ENCODE measurements at places on chromosomes 2 and 18. TPM values are rescaled to one million over a fixed set of nuclear protein-coding genes. Genes with fewer than 3 reads are reported as not detected.

GRCh38 chr2:19078709-19079108, 279.7 kb downstream of the OSR1 start:
- no peak for DNase-seq

GRCh38 chr18:68837665-68838451, 40.0 kb downstream of the CCDC102B start:
- no peak for DNase-seq

DNA sequence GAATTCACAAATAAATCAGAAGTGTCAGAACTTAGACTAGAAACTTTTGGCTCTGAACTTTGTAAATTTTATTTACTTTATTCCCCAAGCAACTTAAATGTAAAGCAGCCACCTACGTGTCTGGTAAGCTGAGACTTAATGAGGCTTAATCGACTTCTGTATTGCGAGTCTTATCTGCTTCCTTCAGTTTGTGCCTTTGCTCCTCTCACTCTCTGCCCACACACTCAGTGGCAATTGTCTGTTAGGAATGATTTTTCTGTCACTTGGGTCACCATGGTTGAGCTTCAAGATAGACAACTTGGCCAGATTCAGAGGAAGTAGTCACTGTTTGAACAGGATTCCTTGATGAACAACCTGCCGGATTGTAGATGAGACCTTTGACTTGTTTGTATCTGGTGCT, 691.4 kb upstream of the FSHR start:
- no peak for DNase-seq

GRCh38 chr18:76983613-76984051, 149.0 kb downstream of the MBP start:
- no peak for DNase-seq

DNA sequence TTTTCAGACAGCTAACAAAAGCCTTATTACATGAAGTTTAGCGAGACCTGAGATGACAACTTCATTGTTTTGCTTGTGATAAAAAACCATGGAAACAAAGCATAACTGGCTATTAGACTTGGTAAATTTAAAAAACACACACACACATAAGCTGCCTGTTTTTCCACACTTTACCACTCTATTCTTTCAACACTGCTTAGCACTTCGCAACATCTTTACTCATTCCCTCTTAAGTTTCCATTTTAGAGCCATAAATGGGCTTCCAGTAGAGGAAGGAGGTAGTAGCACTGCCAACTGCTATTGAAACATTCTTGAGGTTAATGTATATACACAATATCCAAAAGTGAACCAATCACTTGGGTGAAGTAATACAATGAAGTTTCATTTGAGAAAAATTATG, 54.1 kb downstream of the BAZ2B start:
- no peak for DNase-seq

DNA sequence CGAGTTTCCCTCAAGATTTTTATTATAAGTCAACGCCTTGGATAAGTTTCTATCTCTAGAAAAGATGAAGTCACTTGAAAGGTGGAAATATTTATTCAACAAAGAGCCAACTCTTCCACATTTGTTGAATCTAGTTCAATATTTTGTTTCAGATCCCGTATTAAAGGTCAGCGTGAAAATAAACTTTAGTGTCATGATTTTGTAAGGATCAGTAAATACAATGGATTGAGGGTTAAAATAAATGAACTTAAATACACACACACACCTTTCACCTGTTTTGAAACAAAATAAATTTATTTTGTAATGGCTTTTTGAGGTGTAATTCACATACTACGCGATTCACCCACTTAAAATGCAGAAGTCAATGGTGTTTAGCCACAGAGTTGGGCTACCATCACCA, 16.0 kb upstream of the NPPC start:
- no peak for DNase-seq

GRCh38 chr18:59814891-59815290, 84.9 kb upstream of the PMAIP1 start:
- DNase-seq, result no peak

GRCh38 chr18:47485221-47485797, 233.8 kb upstream of the SKOR2 start:
- no peak for DNase-seq

- DNase-seq, result no peak
These were observed 456.6 kb upstream of the REG3G start for GRCh38 chr2:78568782-78569373.

DNA sequence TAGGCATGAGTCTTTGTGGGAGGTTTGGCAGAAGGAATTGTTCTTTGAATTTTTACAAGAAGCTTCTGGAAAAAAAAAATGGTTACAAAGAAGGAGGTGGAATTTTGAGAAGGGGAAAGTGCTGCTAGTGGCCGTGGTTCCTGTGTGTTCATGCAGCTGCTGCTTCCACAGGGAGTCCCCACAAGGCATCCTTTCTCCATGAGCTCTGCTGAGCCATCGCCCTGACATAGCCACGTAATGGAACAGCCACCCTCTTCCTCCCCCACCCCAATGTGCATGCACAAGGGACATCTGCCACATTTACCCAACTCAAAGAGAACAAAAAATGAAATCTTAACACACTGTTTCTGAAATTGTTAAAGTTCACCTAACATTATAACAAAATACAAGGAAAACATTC, 529.7 kb downstream of the SATB2 start:
- DNase-seq, result no peak

GRCh38 chr18:25329783-25330182, 22.2 kb downstream of the ZNF521 start:
- DNase-seq, result no peak

DNA sequence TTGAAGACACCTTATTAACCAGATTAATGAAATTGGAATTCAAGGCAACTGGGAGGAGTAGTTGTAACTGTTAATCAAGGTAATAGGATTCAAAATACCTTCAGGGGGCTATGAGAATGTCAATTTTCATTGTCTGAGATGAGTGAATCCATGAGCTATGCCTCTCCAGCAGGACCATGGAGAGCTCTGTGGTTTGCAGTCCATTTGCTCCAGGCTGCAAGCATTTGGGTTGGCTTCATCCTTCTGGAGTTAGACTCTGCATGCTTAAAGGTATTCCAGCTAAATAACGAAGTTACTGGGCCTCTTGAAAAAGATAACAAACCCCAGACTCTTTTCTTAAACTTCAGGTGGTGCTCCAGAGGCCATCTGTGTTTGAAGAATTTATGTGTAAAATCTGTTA, 207.1 kb upstream of the SLC8A1 start:
- no peak for DNase-seq

DNA sequence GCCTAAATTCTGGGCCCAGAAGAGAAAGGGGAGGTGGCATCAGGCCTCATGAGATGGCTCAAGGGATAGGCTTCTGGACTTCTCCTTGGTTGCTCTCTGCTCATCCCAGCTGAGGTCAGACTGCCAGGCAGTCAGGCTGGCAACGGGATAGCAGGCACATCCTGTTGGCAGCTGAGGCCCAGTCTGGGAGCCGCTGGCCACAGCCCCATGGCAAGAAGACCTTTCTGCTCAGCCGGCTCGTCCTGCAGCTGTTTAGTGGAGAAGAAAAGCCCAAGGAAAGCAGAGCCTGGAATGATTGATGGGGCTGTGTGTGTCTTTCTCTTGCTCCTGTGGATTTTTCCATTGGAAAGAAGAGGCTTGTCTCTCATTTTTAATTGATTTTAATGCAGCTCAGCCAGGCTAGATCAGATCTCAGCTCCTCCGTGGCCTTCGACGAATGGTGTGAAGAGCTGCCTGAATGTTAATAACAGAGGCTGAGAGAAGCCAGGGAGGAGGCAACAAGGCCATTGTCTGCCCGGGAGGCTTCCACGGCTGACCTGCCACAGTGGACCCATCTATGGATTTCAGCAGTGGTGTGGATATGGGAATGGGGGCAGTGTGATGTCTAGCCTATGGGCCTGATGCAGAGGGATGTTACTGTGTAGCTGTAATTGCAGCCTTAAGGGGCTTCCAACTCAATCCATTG, 99.5 kb downstream of the HS1BP3 start:
- peak; percentile 47 for DNase-seq

DNA sequence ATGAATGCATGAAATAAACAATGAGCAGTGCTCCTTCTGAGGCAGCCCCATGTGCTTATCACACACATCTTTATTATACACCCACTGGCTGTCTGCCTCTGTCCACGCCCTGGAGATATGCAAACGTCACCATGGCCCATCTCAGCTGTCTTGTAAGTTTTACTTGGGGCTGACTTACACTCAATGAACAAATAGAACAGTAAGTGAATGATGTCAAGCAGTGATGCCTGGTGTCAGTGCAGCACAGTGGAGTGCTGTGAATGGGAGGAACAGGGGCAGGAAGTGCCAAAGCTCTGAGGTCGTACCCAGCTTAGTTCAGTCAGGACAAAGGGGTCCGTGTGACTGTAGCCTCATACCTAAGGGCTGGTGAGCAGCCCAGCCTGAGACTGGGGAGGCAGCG, 659.5 kb upstream of the HS6ST1 start:
- no peak for DNase-seq

GRCh38 chr2:170578606-170579005, 136.5 kb upstream of the SP5 start:
- no peak for DNase-seq

GRCh38 chr18:79488311-79489050, 92.8 kb downstream of the NFATC1 start:
- DNase-seq, result no peak

DNA sequence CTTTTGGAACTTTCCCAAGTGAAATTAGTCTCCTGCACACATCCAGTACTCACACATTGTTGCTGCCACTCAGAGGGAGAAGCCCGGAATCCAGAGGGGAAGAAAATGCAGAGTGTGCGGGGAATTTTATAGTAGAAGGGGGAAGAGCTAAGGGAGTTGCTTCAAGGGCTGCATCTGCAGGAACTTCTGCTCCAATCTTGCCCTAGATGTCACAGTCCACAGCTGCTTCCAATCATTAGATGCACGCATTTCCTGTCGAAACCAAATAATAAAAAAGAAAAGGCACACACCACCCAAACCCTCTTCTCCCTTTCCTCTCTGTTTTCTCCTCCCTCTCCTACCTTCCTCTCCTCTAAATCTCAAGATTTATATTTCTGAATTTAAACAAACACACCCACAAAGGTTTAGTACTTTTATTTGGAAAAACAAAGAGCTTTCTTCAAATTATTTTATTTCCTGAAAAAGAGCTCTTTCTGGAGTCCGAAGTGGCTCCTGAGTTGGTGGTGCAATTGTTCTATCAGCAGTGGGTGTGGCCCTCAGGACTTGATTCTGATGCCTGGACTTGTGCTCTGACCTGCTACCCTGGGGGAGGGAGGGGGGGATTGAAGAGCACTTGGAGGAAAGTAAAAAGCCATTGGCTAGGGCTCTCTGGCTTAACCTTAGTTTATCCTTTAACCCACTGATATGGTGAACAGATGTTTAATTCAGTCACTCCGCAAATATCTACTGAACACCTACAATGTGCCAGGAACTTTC, 72.0 kb downstream of the KCNE4 start:
- no peak for DNase-seq

DNA sequence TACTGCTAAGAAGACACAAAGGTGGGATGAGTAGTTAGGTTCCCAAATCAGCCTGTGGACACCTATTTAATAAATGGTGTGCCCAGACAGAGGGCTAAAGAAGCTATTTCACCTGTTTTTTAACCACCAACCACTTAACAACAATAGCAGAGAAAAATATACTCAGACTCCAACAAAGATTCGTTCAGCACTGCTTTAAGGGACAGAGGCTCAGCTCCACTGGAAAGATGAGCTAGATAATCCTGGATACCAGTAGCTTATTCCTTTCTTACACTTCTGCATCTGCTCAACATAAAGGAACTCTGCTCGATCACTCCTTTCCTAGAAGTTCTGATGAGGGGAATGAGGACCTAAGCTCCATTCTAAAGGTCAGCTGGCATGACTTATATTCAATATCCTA, 44.5 kb downstream of the PTCD3 start:
- DNase-seq, result no peak

- no peak for DNase-seq
These were observed 35.5 kb downstream of the ITGA6 start for GRCh38 chr2:172462849-172463381.

GRCh38 chr2:151826737-151827157, 1.5 kb downstream of the ARL5A start:
- peak; percentile 37 for DNase-seq

DNA sequence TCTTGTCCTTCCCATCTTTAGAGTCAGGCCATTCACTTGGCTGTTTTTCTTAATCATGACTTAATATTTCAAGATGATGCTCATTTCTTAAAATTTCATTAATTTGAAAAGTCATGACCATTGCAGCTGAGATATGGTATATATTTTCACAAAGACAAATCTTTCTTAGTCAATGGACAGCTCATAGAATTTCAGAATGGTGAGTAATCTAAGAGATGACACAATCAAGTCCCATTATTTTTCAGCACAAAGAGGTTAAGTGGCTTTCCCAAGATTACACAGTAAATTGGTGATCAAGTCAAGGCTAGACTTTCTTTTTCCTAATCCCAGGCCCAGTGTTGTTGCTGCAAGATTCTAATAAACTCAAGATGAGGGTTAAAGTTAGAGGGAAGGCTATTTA, 34.4 kb upstream of the NT5C1B start:
- peak; percentile 38 for DNase-seq

- no peak for DNase-seq
These were observed 34.6 kb downstream of the SH3BP4 start for GRCh38 chr2:234986390-234986789.

DNA sequence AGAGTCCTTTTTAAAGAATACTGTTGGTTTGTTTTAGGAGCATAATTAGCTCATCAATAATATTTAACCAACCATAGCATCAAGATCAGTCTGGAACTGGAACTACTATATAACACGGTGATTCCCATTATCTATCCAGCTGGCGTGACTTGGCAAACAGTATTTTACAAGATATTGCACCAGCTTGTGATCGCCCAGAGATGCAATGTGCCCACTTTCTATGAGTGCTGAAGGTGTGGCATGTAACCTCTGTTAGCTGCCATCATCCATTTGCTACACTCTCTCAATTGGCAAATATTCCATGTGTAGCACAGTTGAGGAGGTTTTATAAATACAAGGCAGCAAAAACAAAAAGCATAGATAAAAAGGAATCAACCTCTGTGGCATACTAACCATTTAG, 64.9 kb downstream of the FIGN start:
- DNase-seq, result no peak

DNA sequence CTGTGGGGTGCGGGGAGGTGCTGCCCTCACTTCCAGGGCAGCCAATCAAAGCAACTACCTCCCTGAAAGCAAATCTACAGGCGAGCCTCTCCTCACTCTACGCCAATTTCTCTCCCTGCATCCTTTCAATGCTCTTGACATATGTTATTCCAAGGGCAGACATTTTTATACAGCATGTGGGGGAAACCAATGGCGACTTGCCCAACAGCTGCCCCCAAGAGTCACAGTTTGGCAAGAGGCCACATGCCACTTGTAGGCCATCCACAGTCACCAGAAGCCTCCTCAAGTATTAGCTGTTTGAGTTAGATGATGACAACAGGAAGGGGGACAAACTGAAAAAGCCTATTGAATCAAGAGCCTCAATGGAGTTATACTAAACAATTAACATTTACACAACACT, 114.6 kb downstream of the MYO5B start:
- DNase-seq, result no peak

- no peak for DNase-seq
These were observed 43.0 kb downstream of the INO80C start for GRCh38 chr18:35454803-35455202.

VIT gene
- 0.22 TPM for total RNA-seq

IER3IP1 gene
- total RNA-seq, result 36.2 TPM

SLC38A11 gene
- total RNA-seq, result not detected

ORC2 gene
- total RNA-seq, result 16.9 TPM

TNFAIP6 gene
- total RNA-seq, result 0.22 TPM

FSHR gene
- not detected for total RNA-seq

RNMT gene
- 12.6 TPM for total RNA-seq

ARHGEF33 gene
- total RNA-seq, result under 0.01 TPM

SLC14A1 gene
- not detected for total RNA-seq

UGT1A8 gene
- total RNA-seq, result not detected

PRKAG3 gene
- total RNA-seq, result not detected

NEU2 gene
- not detected for total RNA-seq

Measured in lung microvascular endothelial cell (primary cell).